ENCODE measurements at places on chromosomes 11 and 22.

- no peak for DNase-seq
Observed at GRCh38 chr11:34033399-34033798, 18.1 kb upstream of the CAPRIN1 start.

DNA sequence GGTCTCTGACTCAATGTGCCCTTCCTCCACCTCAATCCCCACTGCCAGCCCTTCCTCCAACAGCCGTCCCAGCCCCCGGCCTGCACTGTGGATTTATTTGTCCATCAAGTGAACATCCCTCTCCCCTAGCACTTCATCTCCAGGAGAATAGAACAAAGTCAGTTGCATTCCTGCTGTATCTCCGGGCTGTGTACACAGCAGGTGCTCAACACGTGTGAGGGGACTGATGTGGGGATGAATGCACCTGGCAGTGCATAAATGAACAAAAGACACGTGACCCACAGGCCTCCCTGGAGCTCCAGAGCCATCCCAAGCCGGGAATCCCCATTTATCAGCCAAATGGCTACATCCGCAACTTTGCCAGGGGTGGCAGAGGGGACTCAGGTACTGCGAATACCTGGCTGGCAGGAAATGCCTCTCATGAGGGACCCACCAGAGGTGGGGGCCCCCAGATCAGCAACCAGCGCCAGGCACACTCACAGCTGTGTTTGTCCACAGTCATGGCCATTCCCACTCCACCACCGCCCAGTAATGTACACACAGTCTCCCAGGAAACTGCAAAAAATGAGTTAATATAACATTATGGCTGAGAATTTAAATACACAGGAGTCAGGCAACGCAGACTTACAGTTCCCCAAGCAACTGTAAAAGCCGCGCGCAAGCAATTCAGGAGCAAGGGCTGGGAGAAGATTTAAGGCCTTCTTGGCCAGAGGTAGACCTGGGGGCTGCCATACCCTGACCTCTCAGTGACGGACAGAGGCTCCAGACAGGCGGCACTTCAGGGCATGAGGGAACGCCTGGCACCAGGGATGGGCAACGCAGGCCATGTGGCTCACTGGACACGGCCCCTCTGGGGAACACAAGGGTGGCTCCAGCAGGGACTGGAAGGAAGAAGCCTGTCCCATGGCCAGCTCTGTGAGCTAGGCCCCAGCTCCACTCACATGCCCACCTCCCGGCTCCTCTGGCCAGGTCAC is 50.3 kb upstream of the TCF20 start:
- no peak for DNase-seq

GRCh38 chr22:46355996-46356471 is 20.5 kb downstream of the TRMU start:
- no peak for DNase-seq

DNA sequence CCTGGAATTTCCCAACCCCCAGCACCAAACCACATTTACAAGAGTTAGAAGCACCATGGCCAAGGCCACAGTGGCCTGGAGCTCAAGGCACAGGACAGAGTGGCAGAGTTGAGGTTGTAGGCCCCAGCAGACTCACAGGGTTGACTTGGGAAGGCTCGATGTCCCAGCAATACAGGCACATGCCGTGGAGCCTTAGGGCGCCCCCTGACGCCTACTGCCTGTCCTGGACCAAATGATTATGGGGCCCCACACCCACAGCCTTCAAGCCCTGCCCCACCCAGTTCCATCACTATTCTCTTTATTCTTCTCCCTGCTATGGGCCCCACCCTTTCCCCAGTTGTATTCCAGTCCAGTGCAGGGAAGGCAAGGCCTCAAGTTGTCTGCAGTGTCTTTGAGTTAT is at the start of gene CCDC179:
Gene CCDC179 (minus strand): TSS at position 234 of the 400 bp plus-strand sequence. CDS start 53 bp downstream, at position 181.
- no peak for DNase-seq

- peak; percentile 42 for DNase-seq
Observed at GRCh38 chr11:57648801-57649735, 644 bp downstream of the YPEL4 start.

GRCh38 chr22:48208894-48209293 is 1446.4 kb downstream of the TBC1D22A start:
- DNase-seq: no peak

Data from SW 1271 (cell line).